ENCODE measurements at places on chromosomes 7 and 10.

GRCh38 chr7:32051128-32051527 is 19.1 kb downstream of the PDE1C start:
- no peak for DNase-seq

DNA sequence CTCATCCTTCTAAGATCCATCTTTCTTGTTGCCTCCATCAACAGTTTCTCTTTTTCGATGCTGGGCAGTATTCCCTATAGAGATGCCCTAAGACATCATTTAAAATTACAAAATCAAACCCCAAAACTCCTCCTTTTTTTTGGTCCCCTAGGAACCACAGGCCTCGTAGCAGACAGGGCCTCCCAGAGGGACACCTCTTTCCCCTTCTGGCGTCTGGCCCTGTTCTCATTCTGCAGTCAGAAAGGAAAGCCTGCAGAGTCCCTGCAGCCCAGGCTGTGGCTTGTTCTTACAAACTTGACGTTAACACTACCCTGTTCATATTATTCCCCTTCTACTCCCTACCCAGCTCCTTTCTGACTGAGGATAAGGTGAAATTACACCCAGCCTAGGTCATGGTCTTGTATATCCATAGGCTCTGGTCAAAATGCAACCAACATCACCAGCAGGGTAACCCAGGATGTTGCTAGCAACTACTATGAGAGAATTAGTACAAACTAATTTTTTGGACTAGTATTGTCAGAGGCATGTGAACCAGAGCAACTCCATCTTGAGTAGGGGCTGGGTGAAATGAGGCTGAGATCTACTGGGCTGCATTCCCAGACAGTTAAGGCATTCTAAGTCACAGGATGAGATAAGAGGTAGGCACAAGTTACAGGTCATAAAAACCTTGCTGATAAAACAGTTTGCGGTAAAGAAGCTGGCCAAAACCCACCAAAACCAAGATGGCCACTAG is 3.5 kb upstream of the EPHA1 start:
- DNase-seq: no peak

DNA sequence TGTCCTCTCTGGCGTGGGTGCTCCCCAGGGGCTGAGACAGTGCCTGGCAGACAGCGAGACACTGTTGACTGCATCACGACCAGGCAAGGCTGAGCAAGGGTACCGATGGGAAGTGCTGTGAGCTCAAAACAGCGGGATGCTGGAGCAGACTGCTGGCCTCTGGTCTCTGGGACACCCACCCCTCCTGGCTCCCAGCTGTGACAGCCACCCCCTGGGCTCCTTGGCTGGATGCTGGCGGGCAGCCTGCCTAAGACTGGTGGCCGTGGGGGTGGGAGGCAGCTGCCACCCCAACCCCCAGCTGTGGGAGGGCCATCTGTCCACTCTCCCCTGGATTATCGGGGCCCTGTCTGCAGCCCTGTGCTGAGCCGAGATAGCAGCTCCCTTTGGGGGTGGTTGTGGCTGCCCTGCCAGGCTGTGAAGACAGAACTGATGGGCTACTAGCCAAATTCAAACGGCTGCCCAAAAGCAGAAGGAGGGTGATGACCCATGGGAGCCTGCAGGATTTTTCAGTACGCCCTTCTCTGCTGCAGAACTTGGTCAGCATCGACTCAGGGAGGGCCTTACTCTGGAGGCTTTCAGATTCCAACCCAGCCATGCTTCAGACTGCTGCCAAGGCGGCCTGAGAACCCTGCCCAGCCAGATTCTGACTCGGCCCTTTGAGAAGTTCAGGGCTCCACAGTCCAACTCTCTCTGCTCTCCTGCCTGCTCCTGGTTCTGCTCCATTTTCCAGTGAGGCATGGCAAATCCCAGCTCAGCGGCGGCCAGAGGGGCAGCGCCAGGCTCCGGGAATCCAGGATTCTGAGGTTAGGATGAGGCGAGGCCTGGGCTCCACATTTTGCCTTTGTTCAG is 125.3 kb downstream of the NEURL1 start:
- DNase-seq: no peak

- no peak for DNase-seq
These were observed 138.2 kb upstream of the MKLN1 start for GRCh38 chr7:131189488-131189887.

- no peak for DNase-seq
These were observed 15.8 kb upstream of the GNA12 start for GRCh38 chr7:2859952-2860351.

DNA sequence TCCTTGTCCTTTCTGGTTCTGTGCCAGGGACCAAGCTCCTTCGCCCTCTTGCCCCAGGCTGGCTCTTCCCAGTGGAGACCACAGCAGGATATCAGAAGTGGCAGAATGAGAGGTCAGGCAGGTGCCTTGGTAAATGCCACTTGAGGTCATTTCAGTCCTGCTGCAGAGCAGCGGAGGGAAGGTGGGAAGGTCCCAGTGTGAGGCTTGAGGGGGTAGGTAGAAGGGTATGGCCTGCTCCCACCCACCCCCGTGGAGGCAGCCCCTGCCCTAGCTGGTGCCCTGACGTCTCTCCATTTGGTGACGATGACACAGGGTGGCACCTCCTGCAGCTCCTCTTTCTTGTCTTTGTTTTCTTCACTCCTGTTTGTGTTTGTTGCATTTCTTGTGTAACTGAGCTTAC is 538.8 kb downstream of the TCERG1L start:
- no peak for DNase-seq

DNA sequence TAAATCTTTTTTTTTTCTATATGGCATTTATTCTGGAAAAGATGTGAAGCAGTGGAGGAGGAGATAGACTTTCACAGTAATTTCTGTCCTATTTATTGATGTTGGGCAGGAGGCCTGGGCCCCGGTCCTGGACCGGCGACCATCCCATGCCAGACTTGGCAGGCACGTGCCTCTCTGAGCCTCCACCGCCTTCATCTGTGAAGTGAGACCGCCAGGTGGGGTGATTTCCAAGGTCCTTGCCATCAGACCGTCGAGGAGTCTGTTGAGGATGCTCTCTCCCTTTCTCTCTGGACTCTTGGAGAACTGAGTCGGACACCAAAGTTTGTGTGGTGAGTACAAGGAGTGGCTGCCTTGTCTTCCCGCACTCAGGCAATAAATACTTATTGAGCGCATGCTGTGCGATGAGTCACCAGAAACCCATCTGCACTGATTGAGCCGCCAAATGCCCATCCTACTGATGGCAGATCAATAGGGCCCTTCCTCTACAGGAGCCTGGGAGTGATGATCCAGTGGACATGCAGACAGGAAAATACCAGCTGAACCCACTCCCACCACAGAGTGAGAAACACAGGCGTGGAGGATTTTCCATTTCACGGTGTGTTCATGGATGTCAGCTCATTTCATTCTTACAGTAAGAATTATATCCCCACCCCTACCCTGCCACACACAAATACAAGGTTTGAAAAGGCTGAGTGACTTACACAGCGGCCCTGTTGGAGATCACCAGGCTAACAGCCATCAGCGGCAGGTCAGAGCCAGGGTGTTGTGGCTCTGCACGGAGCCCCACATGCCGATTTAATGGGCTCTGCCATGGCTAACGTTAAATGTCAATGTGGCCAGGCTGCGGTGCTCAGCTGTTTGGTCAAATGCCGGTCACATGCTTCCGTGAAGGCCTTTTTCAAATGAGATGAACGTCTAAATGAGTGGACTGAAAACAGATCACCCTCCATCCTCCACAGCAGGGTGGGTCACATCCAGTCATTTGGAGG is 11.5 kb upstream of the PRKAG2 start:
- no peak for DNase-seq

DNA sequence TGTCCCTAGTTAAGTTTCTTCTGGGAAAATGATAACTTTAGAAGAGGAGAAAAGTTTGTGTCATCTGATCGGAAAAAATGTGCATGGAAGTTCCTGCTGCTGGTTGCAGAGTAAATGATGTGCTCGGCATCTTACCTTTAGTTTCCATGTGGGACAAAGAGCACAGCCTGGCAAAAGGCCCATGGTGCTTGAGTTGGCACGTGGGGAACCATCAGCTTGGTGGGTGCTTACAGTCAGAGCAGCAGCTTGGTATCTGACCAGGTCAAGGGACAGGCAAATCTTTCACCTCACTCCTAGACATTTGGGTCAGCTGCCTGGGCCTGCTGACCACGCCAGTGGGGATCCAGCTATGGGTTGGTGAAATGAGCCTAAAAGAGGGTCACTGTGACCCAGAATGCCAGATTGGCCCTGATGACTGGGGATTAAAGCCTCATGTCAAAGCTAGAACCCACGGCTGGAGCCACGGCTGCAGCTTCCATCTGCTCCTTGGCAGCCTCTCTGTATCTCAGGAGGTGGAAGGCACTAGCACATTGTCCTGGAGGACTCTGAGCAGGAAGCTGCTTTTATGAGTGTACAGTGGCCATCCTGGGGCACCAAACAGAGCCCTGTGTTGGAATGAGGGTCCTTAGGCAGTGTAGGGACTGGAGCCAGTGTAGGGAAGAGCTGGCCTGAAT is 24.7 kb downstream of the VWC2 start:
- no peak for DNase-seq

GRCh38 chr10:16470747-16471146 is 33.9 kb downstream of the PTER start:
- DNase-seq: peak; percentile 18

GRCh38 chr10:87038286-87038717 is 18.2 kb downstream of the FAM25A start:
- DNase-seq: no peak

DNA sequence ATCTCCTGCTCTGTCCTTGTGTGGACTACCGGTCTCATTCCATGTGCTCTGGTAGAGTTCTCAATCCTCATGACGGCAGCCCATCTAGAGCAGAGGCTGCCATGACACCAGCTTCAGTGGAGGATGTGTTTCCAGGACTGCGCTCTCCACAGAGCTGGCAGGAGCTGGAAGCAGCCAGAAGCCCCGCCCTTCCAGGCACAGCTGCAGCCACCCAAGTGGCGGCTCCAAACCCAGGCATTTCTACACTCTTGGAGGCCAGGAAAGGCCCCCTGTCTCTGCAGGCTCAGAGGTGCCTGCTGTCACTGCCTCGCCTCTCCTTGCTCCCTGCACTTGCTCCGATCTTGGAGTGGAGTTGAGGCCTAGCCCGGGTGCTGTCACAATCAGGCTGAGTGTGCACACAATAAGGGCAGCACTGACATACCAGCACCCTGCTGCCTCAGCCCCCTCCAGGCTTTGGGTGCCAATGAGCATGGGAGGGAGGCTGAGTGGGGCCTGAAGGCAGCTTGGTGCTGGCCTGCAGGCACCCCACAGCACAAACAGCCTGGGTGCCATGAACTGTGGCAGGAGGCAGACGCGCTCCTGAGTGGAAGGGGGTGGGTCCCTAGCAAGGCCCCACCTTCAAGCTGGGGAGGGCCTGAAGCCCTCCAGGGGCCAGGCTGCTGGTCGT is 122.1 kb downstream of the LRRN3 start:
- DNase-seq: no peak

- no peak for DNase-seq
These were observed 89.2 kb downstream of the HERPUD2 start for GRCh38 chr7:35605760-35606159.

DNA sequence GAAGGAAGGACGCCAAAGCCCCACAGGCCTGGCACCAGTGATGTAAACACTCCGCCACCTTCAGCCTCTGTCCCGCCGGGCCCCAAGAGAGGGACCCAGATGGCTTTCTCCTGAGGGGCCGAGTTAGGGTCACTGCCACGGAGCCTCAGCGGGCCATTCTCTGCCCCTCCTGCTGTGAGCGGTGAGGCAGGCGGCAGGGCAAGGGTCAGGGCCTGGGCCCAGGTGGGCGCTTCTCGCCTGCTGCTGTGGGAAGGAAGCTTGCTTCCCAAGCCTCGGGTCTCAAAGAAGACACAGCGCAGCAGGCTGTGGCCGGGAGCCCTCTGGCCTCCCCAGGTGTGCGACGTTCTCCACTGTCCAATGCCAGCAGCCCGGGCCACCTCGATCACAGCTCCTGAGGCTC is 84.8 kb downstream of the PROSER2 start:
- DNase-seq: no peak

All from CD4-positive, alpha-beta T cell treated with Interferon gamma for 1 hour (primary cell).